MCF 10A (cell line): ENCODE measurements at places on chromosomes 1 and 21. TPM values are rescaled to one million over a fixed set of nuclear protein-coding genes. Genes with fewer than 3 reads are reported as not detected.

- DNase-seq: no peak
- H3K27ac ChIP-seq: no peak overlapping the region
- H3K36me3 ChIP-seq: peaks cover 56% of the 10 kb centered on the region
- no peak overlapping the region for H3K4me3 ChIP-seq
- H3K27me3 ChIP-seq: no peaks in the 10 kb centered on the region
Observed at GRCh38 chr1:151553659-151554058, 13.6 kb downstream of the TUFT1 start.

The CBR3 gene
- total RNA-seq: 1.3 and 1.8 TPM in 2 replicates

The COL9A2 gene
- not detected in 2 replicates for total RNA-seq

DNA sequence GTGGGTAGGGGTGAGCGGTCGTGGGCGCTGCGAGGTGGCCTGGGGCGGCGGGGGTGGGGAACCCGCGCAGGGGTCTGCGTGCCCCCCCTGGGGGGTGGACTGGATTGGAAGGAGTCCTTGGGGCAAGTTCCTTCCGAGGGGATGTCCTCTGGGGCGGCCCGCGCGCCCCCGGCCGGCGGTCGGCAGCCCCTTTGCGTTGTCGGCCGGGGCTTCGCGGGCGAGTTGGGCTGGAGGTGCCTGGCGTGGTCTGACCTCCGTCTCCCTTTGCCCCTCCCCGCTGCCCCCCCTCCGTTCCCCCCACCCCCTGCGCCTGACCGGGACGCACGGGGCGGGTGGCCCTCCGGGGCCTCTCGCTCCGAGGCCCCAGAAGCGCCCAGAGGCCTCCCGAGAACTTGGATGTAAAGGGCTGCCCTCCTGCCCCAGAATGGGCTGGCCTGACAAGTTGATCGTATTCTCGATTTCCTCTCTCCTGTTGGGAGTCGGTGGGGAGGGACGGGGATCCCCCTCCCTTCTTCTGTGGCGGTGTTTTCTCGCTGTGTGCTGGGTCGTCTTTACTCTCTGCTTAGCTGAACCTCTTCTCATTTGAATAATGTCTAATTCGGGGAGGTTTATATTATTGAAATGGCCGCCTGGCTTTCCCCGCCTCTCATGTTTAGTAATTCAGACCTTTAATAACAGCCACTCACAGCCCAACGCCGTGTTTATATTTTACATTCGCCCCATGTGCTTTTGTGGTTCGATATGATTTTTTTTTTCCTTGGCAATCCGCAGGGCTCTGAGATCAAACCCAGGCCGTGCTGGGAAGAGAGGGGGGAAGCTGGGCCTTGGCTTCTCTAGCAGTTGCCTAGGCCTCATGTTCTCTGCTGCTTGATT is 1.3 kb downstream of the POU2F1 start:
- peak; percentile 92 for DNase-seq
- peak overlapping the region; percentile 100 for H3K4me3 ChIP-seq
- peaks cover 12% of the 10 kb centered on the region for H3K36me3 ChIP-seq
- H3K27me3 ChIP-seq: no peaks in the 10 kb centered on the region

DNA sequence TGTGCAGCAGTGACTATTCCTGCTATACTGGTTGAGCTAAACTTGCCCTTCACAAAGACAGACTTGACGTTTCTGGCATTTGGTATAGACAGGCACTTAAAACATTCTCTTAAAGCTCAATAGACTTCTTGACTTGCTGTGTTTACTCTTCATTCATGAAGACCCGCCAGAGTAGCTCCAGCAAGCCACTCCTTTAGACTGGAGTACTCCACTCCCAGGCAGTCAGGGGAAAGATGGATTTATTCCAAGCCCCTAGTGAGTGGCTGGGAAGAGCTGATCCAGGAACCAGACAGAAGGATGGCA is 70.7 kb downstream of the EVA1C start:
- no peak overlapping the region for H3K4me3 ChIP-seq
- H3K27me3 ChIP-seq: no peaks in the 10 kb centered on the region
- DNase-seq: no peak
- peaks cover 29% of the 10 kb centered on the region for H3K36me3 ChIP-seq
- H3K27ac ChIP-seq: no peak overlapping the region

The DCDC2B gene
- not detected in 2 replicates for total RNA-seq

The OR10J5 gene
- not detected in 2 replicates for total RNA-seq

DNA sequence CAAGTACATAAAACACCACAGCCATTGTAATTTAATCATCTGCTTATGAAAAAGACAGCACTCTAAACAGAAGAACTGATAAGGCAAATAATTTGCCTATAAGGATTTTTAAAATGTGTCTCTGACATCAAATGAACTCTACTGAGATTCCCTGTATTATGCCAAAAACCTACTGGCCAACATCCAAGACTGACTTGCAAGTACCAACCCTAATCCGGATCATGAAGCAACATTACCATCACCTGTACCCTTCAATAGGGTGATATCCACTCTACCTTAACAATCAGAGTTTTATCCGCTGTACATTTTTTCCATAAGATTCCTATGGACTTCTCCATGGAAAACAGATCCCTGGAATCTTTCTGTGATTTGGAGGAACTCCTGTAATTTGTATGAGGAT is 4.6 kb downstream of the RGS7 start:
- no peaks in the 10 kb centered on the region for H3K27me3 ChIP-seq
- DNase-seq: peak; percentile 36
- no peaks in the 10 kb centered on the region for H3K36me3 ChIP-seq
- H3K4me3 ChIP-seq: no peak overlapping the region

DNA sequence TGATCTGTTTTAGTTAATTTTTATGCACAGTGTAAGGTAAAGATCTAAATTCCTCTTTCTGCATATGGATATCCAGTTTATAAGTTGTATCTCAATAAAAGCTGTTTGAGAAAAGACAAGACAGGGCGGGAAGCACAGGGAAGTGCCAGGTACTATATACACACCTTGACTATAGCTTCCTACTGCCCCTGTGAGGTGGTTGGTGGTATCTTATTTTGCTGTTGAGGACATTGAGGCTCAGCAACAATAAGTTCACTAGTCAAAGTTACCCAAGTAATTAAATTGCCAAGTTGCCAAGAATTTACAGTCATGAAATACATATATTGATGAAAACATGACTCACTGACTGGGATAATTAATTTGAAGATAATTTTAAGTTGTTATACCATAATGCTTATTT is 109.1 kb downstream of the CD247 start:
- H3K27me3 ChIP-seq: no peaks in the 10 kb centered on the region
- no peak overlapping the region for H3K27ac ChIP-seq
- DNase-seq: peak; percentile 48
- H3K4me3 ChIP-seq: no peak overlapping the region

DNA sequence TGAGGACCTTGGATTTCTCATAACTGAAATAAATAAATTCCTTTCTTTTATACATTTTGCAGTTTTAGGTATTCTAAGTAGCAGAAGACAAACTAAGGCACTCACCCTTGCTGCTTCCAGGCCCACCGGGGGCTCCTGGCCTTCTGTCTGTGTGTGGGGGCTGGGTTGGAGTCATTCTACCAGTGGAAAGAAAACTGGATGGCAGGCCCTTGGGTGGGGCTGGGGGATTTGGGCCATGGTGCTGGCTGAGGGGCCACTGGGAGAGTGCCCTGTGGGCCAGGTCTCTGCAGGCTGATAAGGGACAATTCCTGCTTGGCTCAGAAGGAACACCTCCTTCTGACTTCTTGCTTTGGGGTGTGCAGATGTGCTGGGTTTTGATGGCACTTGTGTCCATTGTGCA is 54.0 kb upstream of the CSF3R start:
- H3K36me3 ChIP-seq: no peaks in the 10 kb centered on the region
- peaks cover 75% of the 10 kb centered on the region for H3K27me3 ChIP-seq
- DNase-seq: no peak
- no peak overlapping the region for H3K4me3 ChIP-seq
- H3K4me1 ChIP-seq: no peaks in the 10 kb centered on the region
- no peak overlapping the region for H3K27ac ChIP-seq

GRCh38 chr1:8164670-8165069 is 138.6 kb upstream of the ERRFI1 start:
- no peaks in the 10 kb centered on the region for H3K27me3 ChIP-seq
- DNase-seq: no peak
- H3K27ac ChIP-seq: no peak overlapping the region

DNA sequence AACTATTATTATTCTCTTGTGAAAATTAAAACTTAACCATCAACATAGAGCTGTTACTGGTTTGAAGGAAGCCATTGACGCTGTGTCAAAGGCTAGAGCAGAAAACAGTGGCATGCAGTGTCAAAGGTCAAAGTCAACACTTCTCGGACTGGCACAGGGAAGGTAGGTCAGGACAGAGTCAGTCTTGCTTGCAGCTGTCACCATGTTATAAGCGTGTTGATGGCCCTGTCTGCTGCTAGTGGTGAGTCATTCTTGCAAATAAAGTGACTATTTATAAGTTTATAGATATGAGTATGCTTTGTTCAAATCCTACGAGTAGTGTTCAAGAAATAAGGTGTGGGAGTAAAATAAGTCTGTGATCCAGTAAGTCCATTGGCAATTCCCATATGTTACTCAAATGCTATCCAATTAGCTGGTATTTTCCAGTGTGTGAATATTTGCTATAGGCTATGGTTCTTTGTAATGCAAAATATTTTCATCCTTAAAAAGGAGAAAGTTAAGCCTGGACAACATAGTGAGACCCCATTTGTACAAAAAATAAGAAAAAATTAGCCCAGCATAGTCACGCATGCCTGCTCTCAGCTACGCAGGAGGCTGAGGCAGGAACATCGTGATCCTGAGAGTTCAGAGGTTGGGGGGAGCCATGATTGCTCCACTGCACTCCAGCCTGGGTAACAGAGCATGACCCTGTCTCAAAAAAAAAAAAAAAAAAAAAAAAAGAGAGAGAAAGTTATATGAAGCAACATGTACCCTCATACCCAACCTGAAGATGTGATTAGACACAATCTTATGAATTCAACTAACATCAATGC is 26.3 kb upstream of the TINAGL1 start:
- DNase-seq: no peak
- peaks cover 11% of the 10 kb centered on the region for H3K4me1 ChIP-seq
- no peaks in the 10 kb centered on the region for H3K27me3 ChIP-seq
- H3K4me3 ChIP-seq: peak overlapping the region; percentile 73
- H3K27ac ChIP-seq: peak overlapping the region; percentile 33

DNA sequence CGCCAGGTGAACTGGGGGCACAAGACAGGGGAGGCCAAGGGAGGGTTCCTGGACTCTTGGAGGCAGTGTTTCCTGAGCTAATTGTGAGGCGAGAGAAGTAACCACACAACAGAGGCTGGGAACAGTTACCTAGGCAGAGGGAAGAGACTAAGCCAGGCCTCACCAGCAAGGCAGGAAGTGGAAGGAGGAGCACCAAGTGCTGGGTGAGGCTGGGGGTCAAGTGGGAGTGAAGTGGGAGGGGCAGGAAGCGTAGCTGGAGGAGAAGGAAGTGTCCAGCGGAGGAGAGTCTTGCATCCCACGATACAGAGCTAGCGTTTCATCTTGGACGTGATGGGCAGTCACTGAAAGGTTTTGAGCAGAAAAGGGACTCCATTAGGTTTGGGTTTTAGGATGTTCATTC is 48.3 kb upstream of the CAPZB start:
- H3K27ac ChIP-seq: no peak overlapping the region
- no peak for DNase-seq
- no peak overlapping the region for H3K4me3 ChIP-seq
- no peaks in the 10 kb centered on the region for H3K27me3 ChIP-seq

GRCh38 chr21:44965251-44966022 is 25.6 kb downstream of the SLX9 start:
- no peak for DNase-seq
- H3K36me3 ChIP-seq: peaks cover 33% of the 10 kb centered on the region
- no peak overlapping the region for H3K27ac ChIP-seq
- peaks cover 12% of the 10 kb centered on the region for H3K4me1 ChIP-seq
- H3K4me3 ChIP-seq: no peak overlapping the region
- H3K27me3 ChIP-seq: no peaks in the 10 kb centered on the region

DNA sequence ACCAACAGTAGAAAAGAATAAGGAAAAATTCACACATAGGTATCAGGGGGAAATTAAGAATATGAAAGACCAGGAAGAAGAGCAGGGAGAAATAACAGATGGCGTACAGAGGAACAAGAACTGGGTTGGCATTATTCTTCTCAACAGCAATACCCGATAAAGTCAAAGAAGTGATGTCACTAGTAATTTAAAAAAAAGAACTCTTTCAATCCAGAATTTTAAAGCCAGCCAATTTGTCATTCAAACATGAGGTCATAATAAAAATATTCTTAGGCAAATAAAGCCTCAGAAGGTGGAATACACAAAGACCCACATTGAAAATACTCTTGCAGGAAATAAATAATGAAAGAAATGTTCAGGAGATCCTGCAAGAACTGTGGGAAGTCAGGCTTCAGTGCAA is 8.8 kb downstream of the NCMAP start:
- no peak for DNase-seq
- H3K36me3 ChIP-seq: no peaks in the 10 kb centered on the region
- H3K4me3 ChIP-seq: no peak overlapping the region
- no peak overlapping the region for H3K27ac ChIP-seq

DNA sequence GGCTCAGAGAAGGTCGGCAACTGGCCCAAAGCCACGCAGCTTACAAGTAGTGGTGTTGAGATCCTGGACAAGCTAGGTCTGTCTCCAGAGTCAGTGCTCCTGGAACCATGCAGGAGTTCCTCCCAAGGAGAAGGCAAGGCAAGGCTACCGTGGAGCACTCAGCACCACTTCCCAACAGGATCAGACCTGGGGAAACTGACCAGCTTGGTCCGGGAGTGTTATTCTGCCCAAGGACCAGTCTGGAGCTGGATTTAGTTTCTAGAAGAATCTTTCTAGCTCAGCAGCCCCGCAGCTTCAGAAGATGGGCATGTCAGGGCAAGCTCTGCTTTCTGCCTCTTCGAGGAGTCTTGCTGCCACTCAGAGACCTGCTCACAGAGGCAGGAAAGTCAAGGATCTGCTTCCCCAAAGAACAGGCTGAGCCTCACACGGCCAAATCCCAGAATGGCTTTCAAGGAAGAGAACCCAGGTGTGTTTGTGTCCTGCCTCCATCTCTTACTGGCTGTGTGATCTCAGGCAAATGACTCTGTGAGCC is 302.8 kb downstream of the MATN1 start:
- peak; percentile 17 for DNase-seq
- H3K36me3 ChIP-seq: no peaks in the 10 kb centered on the region
- no peak overlapping the region for H3K4me3 ChIP-seq
- H3K27ac ChIP-seq: peak overlapping the region; percentile 64
- H3K27me3 ChIP-seq: peaks cover 6% of the 10 kb centered on the region

DNA sequence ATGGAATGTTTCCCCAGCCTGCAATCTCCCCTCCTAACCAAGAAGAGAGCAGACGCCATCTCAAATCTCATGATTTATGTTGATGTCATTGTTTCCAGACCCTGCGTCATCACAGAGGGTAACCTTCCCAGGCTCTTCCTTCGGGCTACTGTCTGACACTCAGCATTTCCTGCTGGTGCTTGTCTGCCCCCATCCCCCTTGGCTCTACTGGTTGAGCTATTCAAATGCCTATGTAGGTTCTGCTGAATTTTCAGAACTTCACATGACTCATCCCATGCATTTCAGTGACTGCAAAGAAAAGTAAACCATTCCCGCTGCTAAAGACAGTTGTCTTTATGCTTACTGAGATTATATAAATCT is 24.8 kb upstream of the ITPKB start:
- no peaks in the 10 kb centered on the region for H3K36me3 ChIP-seq
- no peak overlapping the region for H3K4me3 ChIP-seq
- peaks cover 37% of the 10 kb centered on the region for H3K4me1 ChIP-seq
- peak overlapping the region; percentile 4 for H3K27ac ChIP-seq
- H3K27me3 ChIP-seq: no peaks in the 10 kb centered on the region

GRCh38 chr21:31034378-31034777 is 3.9 kb downstream of the KRTAP19-8 start:
- no peak for DNase-seq
- H3K4me3 ChIP-seq: no peak overlapping the region
- no peaks in the 10 kb centered on the region for H3K36me3 ChIP-seq
- H3K27ac ChIP-seq: no peak overlapping the region
- H3K4me1 ChIP-seq: no peaks in the 10 kb centered on the region

The RAB25 gene
- 1.6 and 5.5 TPM in 2 replicates for total RNA-seq

GRCh38 chr1:209890641-209891330 is 47.2 kb upstream of the SYT14 start:
- peak overlapping the region; percentile 91 for H3K27ac ChIP-seq
- H3K27me3 ChIP-seq: no peaks in the 10 kb centered on the region
- H3K36me3 ChIP-seq: no peaks in the 10 kb centered on the region
- peak; percentile 46 for DNase-seq
- H3K4me3 ChIP-seq: no peak overlapping the region
